ENCODE measurements at places on chromosomes 13 and 19. TPM values are rescaled to one million over a fixed set of nuclear protein-coding genes. Genes with fewer than 3 reads are reported as not detected.

Gene FGF21
- total RNA-seq, result not detected

Gene MEGF8
- total RNA-seq, result 46.2 TPM

Gene FBXL3
- 76.9 TPM for total RNA-seq

Gene C19orf67
- not detected for total RNA-seq

Gene ZFP14
- 4.0 TPM for total RNA-seq

Gene PRPF31
- 64.3 TPM for total RNA-seq

Gene CCDC194
- total RNA-seq, result not detected

Gene CLDND2
- not detected for total RNA-seq

Gene KIR2DL1
- total RNA-seq, result not detected

Gene ZNF99
- total RNA-seq, result not detected

Gene SGCG
- total RNA-seq, result 0.42 TPM

Gene TMEM145
- not detected for total RNA-seq

Gene TJP3
- 0.06 TPM for total RNA-seq

Gene STOML3
- not detected for total RNA-seq

Gene TMEM147
- 47.3 TPM for total RNA-seq

Gene KCTD4
- total RNA-seq, result not detected

Gene ZNF850
- total RNA-seq, result 1.3 TPM

Gene RABAC1
- 170 TPM for total RNA-seq

Gene OR7C1
- not detected for total RNA-seq

Gene TNFRSF19
- total RNA-seq, result 5.6 TPM

Gene ZDHHC20
- total RNA-seq, result 53.3 TPM

Gene ERCC1
- total RNA-seq, result 63.1 TPM

Gene KLK2
- total RNA-seq, result not detected

Gene FBXO46
- 8.6 TPM for total RNA-seq

Gene BABAM1
- 74.8 TPM for total RNA-seq

Gene ATP1A3
- total RNA-seq, result 2.1 TPM

Gene TLE6
- not detected for total RNA-seq

Gene LILRB5
- 26.6 TPM for total RNA-seq

Gene HCN2
- total RNA-seq, result 0.50 TPM

Gene KLK15
- total RNA-seq, result not detected

Gene CGB8
- not detected for total RNA-seq

Gene CRB3
- total RNA-seq, result 2.4 TPM

Gene PEX11G
- total RNA-seq, result 1.7 TPM

Gene KCNRG
- 2.7 TPM for total RNA-seq

Gene OLFM4
- total RNA-seq, result under 0.01 TPM

Gene CBY2
- not detected for total RNA-seq

Gene PCDH20
- total RNA-seq, result 16.7 TPM

Gene SUGP2
- total RNA-seq, result 45.7 TPM

Gene ZNF724
- 0.52 TPM for total RNA-seq

Gene ZIK1
- 3.7 TPM for total RNA-seq

Gene HTR2A
- 0.86 TPM for total RNA-seq

Gene IZUMO2
- not detected for total RNA-seq

Gene CYP4F8
- not detected for total RNA-seq

Gene SIGLEC5
- total RNA-seq, result 0.52 TPM

Gene CNN1
- 3,384 TPM for total RNA-seq

Gene PABPC3
- total RNA-seq, result under 0.01 TPM
